ENCODE measurements at places on chromosomes 7 and 10.
A peak's percentile ranks its signal among the peaks of the same experiment; 100 is the strongest.

DNA sequence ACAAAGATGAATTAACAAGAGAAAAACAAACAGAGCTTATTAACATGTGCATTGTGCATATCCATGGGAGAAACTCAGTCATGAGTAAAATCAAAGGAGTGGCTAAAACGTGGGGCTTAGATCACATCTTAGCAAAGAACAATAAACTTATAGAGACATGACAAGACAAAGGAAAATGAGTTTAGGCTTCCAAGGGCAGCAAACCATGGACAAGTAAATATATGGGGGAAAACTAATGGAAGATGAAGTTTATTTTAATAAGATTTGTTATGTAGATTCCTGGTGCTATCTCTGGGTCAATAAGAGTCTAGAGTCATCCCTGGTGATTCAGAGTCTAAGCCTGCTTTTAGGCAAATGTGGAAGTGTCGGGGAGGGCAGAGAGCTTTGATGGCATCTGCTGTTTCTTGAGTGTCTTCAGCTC is 87.2 kb upstream of the PLPP4 start:
- no peak for DNase-seq

GRCh38 chr10:8338177-8338766 is 283.8 kb downstream of the GATA3 start:
- DNase-seq, result no peak

DNA sequence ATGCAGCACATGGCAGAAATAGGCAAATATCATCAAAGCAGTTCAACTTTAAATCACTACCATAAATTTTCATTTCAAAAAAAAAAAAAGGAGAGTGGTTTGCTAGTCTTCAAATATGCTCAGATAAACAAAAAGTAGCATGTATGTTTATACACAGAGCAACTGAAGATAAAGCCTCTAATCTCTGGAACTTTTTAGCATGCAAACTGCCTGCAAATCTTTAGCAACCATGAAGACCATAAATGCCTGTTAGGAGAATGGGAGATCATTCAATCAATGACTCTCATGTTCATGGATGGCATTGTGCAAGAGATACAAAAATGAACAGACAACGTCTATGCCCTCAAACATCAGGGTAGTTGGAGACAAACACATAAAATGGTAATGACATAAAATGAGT is 57.3 kb downstream of the ORC5 start:
- DNase-seq, result no peak

- DNase-seq, result no peak
Observed at GRCh38 chr7:23443974-23444373, 26.3 kb downstream of the IGF2BP3 start.

GRCh38 chr7:64626083-64626469 is 39.9 kb upstream of the ZNF107 start:
- DNase-seq, result no peak

GRCh38 chr10:8360365-8360764 is 305.9 kb downstream of the GATA3 start:
- no peak for DNase-seq

GRCh38 chr7:3427957-3428356 is 126.9 kb downstream of the SDK1 start:
- DNase-seq, result no peak

DNA sequence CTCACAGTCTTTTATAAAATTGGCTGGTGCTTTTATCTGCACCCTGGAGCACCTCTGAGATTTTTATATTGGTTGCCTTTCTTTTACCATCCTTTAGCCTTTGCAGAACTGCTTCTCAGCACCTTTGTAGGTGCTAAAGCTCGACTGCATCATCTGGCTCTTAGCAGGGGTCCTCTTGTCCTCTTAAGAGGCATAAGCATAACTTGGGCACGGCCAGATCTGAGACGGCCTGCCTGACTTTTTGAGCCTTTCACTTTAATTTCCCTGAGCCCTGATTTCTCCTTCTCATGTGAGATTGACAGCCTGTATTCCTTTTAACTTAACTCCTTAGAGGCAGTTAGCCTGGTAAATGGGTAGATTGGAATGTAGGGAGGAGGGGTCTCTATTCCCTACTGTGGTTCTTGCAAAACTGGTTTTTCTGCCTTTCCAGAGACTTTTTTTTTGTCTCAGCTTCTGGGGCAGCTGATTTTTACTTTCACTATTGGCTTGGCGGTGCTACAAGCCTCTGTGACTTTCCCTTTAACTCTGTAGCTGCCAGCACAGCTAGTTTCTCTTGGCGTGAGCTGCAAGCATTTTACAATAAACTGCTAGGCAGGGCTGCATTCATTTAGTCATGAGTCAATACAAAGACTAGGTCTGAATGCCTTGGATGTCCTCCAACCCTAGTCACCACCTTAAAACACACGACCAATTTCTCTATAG is 24.0 kb downstream of the ZPBP start:
- peak; percentile 92 for DNase-seq

DNA sequence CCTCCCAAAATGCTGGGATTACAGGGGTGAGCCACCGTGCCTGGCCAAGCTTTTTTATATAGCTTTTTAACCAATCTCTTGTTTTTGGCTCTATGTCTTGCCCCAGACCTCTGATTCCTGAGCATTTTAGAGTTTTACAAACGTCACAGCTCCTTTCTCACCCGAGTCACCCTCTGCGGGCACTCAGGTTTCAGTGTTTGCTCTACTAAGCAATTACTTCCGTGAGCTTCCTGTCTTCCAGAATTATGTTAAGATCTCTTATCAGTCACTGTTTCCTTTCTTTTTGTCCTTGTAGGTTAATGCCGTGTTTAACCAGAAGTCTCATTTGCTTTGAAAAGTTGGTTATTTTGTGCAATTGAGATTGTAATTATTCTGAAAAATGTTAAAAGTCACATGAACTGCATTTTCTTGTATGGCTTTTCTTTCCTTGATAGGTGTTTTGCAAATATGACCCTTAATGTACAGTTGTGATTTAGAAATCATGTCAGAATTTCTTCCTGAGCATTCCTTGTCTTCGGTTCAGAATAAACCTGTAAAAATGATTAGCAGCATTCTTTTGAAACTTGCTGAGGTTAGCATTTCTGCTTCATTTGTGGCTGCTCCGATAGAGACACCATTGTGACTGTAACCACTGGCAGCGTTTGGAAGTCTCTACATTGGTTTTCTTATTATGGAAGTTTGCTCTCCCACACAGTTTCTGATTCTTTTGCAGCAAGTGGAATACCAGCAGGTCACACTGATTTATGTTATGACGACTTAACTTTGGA is 4.5 kb upstream of the HKDC1 start:
- DNase-seq, result no peak

- no peak for DNase-seq
Observed at GRCh38 chr7:43232366-43232765, 119.9 kb downstream of the HECW1 start.

DNA sequence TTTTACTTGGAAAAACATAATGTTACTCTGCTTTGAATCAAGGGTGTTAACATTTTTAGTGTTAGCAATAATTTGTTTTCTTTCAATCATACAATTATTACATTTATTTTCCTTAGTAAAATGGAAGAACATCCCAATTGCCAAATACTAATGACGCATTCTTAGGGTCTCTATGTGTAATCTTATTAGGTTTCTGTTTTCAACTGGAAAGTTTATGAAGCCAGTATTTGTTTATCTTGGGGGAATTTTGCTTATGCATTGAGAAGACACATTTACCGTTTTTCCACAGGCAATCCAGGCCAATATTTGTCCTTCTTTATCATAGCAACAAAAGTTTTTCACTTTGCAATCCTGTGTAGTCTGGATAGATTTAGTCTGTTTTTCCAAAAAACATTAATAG is 134.5 kb downstream of the CPED1 start:
- no peak for DNase-seq

DNA sequence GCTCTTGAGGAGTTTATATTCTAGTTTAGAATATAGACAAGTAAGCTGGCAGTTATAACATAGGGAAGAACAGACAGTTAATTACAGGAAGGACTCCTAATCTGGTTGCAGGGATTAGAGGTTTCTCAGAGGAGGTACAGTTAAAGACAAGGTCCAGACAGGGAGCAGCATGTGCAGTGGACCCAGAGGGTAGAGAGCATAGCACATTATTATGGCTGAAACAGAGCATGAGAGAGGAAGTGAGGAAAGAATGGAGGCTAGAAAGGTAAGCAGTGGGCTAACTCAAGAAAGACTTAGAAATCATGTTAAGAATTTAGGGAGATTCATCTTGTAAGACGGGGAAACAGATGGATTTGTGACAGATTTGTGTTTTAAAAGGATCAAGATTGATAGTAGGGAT is 9.7 kb downstream of the MIOS start:
- DNase-seq, result no peak

Data from NCI-H1105 treated with DMSO at 0.1 percent for 48 hours (cell line).